Activated effector memory CD4-positive, alpha-beta T cell treated with Interleukin-2 at 50 U/mL for 16 hours (primary cell): ENCODE measurements at places on chromosomes 4 and X.

- DNase-seq, result peak; percentile 59
These were observed 23.9 kb upstream of the TMSB4X start for GRCh38 chrX:12950851-12951594.

DNA sequence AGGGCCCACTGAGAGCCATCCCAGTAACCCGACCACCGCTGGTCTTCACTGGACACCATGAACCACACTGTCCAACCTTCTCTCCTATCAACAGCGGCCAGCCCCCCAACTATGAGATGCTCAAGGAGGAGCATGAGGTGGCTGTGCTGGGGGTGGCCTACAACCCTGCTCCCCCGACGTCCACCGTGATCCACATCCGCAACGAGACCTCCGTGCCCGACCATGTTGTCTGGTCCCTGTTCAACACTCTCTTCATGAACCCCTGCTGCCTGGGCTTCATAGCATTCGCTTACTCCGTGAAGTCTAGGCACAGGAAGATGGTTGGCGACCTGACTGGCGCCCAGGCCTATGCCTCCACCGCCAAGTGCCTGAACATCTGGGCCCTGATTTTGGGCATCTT is 423.8 kb upstream of the EPHA5 start:
- DNase-seq, result no peak

DNA sequence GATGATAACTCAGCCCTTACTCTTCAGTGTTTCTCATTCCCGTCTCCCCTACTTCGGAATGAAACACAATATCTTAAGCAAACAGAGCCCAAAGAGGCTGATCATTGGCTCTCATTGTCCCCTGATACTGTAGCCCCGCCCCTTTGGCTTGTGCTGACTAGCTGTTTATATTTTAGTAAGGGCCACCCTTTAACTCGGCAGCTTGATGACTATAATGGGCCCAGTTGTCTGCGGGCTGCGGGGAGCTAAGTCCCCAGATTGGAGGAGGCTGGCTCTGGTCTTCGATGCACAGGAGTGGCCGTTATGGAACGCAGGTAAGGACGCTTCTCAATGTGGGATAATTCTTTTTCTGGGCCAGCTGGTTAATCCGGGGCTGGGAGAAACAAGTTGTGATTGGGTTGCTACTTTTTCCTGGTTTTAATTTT is at the start of gene TRIM2:
TRIM2 (plus strand) TSS at position 197 of the 425 bp plus-strand sequence; CDS start at position 285, 88 bp downstream.
- no peak for DNase-seq

GRCh38 chr4:69991016-69991415 is 4.8 kb upstream of the STATH start:
- no peak for DNase-seq

DNA sequence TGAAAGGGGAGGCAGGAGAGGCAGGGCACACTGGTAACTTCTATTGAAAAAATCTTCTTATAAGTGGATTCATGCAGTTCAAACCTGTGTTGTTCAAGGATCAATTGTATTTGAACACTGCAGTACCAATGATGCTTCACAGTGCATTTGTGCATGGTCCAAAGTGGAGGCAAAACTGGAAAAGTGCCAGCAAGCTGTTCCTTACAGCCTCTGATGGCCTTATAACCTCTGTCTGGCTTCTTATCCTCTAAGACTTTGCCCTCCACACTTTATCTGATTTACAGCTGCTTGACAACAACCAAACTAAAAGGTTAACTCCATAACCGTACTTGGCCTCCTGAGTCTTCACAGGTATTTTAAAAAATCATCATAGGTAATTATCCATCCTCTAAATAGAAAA is 40.4 kb downstream of the MAGEB17 start:
- DNase-seq, result no peak

GRCh38 chr4:101952985-101953384 is 162.5 kb downstream of the BANK1 start:
- DNase-seq, result no peak
